ENCODE measurements at places on chromosomes 13 and 19.
A peak's percentile ranks its signal among the peaks of the same experiment; 100 is the strongest.

DNA sequence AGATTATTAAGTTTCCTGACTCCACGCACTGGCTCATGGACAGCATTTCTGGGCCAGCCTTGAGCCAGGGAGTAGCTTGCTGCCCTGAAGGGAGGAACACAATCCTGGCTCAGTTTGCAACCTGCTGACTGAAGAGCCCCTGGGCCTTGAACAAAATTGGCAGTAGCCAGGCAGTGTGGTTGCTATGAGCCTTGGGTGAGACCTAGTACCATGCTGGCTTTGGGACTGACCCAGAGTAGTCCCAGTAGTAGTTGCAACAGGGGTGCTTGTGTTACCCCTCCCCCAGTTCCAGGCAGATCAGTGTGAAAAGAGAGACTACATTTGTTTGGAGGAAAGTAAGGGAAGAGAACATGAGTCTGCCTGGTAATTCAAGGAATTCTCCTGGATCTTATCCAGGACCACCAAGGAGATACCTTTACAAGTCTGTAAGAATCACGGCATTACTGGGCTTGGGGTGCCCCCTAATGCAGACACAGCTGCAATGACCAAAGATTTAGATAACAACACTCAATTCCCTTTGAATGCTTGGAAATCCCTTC lies 22.0 kb downstream of the ITGBL1 start:
- DNase-seq: no peak

- no peak for DNase-seq
These were observed 40.5 kb upstream of the RNF113B start for GRCh38 chr13:98217597-98217996.

DNA sequence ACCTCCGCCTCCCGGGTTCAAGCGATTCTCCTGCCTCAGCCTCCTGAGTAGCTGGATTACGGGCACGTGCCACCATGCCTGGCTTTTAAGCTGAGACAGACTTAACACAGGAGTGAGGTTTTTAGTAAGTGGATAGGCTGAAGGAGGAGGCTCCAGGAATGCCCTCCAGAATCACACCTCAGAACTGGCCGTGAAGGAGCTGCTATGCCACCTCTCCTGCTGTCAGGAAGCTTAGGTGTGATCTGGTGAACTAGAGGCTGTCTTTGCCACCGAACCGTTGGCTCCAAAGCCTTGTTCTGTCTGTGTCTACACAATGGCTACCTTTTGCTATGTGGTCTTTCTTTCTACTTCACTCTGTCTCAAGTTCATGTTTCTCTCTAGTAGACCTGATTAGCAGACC lies 4.2 kb downstream of the PDCD2L start:
- no peak for DNase-seq

DNA sequence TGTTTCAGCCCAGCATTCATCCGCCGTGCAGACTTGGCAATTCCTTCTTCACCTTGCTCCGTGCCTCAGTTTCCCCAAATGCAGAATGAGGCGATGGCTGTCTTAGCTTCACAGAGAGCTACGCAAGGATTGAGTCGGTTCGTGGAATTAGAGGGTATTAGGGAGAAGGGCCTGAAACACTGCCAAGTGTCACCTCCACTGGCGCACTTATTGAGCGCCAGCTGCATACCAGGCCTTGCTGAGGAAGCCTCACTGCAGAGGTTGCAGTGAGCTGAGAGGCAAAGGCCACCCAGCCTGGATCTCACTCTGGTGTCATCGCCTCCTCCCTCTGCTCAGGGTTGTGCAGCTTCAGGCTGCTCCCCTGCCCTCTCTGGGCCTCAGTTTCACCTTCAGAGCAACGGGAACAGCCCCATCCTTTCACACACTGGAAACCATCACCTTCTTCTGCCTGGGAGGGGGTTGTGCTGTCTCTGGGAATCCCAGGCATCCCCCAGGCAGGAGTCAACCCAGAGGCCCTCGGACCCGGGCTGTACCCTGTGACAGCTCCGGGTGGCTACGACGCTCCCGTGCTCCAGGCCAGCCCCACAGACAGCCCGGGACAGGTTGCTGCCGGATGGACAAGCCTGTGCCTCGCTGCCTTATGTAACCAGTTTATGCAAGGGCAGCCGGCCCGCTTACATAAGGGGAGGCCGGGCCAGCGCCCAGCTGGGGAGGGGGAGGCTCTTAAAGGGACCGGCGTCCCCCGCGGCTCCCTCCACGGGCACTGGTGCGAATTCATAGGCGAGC lies 31.9 kb downstream of the NFIC start:
- no peak for DNase-seq

DNA sequence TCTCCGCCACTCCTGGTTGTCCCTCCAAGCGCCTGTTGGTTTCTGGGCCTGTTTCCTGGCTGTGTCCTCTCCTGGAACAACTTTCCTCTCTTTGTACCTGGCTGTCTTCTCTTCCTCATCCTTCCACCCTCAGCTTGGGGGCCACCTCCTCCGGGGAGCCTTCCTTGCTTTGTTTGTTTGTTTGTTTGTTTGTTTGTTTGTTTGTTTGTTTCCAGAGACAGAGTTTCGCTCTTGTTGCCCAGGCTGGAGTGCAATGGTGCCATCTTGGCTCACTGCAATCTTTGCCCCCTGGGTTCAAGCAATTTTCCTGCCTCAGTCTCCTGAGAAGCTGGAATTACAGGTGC lies 6.6 kb upstream of the TCF3 start:
- DNase-seq: no peak

DNA sequence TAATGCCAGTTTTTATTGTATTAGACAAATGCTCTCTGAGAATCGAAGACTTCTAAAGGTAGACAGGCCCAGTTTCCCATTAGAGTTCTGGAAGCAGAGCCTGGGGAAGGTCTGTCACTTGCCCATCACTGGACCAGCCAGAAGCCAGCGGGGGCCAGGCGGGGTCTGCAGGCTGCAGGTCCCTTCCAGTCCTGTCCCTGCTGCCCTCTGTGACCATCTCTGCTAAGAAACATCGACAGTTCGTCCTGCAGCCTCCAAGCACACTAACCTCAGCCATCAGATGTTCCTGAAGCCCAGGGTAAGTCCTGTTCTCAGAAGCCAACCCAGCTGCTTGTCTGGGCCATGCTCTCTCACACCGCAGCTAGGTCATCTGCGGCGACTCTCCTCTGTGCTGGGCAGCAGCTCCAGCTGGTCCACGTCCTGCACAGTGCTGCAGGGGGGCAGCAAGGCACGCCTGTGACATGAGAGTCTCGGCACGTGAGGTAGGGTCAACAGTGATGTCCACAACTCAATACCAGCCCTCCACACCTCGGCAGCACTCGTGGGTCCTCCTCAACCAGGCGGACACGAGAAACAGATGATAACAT lies 2.9 kb upstream of the ADPRHL1 start:
- no peak for DNase-seq

DNA sequence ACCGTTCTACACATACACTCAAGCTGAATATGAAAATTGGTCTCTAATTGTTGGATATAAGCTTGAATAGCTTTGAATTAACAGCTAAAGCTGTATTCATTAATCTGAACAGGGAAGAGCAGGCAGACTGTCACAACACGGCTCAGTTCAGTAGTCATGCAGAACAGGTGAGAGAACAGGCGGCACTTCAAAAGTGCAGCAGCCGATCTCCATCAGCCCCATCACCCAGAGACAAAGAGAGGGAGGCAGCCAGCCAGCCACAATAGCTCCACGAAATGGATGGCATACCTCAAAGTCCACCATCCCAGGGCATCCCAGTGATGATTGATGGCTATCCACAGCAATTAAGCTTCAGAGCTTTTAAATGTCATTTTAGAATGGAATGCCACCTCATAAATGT lies 419.2 kb downstream of the OLFM4 start:
- DNase-seq: no peak

DNA sequence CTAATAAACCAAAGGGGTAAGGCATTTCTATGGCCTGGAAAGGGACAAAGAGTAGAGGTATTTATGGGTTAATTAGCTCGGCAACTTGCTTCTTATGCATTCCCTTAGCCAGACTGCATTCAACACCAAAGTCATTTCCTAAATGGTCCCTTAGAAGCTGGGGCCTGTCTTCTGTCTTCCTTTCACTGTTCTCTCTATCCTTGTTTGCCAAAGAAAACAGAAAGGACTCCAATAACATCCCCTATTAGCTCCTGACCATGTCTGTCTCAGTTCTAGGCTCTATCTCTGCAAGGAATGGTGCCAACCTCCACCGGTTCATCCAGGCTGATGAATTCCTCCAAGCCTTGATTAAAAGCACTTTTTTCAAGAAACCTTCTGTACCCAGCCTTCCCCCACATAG lies 123.5 kb downstream of the KCTD12 start:
- DNase-seq: no peak

DNA sequence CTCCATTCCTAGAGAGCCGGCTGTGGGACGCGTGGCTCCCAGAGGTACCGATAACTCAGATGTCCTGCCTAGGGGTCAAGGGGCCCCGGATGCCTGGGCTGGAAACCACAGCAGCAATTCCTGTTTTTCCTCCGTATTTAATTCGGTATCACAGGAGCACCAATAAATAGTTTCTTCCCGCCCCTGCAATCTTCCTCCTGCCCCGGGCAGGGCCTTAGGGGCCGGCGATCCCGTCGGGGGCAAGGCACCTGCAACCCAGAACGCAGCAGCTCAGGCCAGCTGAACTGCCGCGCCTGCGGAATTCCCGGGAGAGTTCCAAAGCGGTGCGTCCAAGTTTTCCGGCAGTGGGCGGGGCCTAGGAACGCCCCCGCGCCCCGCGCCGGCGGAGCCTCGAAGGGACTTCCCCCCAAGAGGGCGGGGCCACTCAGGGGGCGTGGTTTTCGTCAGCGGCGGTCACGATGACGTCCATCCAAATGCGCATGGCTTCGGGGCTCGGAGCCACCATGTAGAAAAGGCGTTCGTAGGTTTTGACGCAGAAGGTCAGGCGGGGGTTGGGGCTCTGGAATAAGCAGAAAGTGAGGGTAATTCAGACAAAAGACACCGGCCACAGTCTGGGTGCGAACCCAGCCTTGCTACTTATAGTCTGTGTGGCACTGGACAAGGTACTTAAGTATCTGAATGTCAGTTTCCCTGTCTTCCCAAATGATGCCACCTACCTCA lies 9.7 kb upstream of the LYPD3 start:
- peak; percentile 87 for DNase-seq

DNA sequence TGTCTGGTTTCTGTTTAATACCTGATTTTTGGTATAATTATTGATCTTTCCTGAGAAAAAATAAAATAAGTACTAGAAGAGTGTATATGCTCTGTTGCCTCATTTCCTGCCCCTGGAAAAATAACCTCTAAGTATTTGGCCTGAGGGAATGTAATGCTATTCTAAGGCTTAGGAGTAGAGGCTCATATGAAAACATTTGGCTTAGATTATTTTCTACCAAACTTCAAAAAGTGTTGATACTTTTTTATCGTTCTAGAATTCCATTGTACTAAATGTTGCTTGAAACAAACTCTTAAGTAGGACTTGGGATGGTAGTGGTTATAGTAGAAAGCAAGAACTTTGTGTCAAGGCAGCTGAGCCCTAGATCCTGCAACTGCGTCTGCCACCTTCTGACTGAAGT lies 57.8 kb downstream of the COG3 start:
- DNase-seq: no peak

- no peak for DNase-seq
These were observed 21.4 kb downstream of the FOXO1 start for GRCh38 chr13:40644838-40645604.

DNA sequence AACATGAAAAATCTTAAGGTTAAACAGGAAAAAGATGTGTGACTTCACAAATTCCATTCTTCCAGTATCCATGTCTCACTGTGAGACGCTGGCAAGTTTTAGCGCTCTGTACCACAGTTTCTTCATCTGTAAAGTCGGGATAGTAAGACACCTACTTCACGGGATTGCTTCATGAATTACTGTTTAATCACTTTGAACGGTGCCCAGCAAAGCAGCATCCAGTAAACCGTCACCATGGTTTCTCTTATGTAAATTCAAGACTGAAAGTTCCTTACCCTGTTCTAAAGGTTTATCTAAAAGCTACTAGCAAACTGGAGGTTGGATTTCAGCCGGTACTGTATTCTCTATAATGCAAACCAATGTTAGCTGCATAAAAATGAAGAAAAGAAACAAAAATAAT lies 53.5 kb downstream of the KATNAL1 start:
- DNase-seq: no peak

DNA sequence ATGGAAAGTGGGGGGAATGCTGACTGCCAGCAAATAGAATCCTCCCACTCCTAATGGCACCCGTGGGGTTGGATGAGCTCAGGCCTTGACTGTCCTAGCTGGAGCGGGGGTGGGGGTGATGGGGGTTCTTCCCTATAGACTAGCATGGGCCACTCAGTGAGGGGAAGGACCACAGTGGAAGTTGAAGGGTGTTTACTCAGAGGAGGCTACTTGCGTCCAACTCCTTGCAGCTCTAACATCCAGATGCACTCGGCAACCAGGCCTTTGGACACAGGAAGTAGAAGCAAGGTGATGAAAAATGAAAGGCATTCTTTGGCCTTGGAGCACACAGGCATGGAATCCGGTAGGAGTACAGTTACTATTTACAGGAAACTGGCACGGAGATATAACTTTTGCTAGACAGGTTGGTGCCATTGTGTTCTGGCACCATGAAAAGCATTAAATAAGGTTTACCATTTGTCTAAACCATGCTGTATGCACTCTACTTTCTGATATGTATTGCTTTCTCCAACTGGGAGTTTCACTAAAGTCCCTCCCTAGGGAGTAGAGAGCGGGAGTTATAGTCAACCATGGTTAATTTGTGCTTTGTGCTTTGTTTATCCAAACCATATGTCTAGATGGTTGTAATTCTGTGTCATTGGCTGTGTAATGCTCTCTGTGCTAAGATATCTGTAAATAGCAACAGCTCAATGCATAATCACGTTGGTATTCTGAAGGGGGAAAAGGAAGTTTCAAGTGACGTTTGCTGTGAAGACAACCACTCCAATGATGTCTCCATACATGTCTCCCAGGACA lies 125.3 kb downstream of the TSHZ3 start:
- no peak for DNase-seq

Data from stimulated activated CD8-positive, alpha-beta memory T cell treated with anti-CD3 and anti-CD28 coated beads, Interleukin-15, amount 100 ng/mL, for 48 hours (primary cell).